NAMALWA (cell line): ENCODE measurements at places on chromosomes 1 and 21.

- no peak for DNase-seq
Measured at GRCh38 chr1:170594066-170594626, 62.2 kb downstream of the GORAB start.

GRCh38 chr1:38088366-38088765, 41.8 kb upstream of the POU3F1 start:
- no peak for DNase-seq

- no peak for DNase-seq
Measured at GRCh38 chr21:44477131-44477530, 21.8 kb downstream of the LRRC3 start.

DNA sequence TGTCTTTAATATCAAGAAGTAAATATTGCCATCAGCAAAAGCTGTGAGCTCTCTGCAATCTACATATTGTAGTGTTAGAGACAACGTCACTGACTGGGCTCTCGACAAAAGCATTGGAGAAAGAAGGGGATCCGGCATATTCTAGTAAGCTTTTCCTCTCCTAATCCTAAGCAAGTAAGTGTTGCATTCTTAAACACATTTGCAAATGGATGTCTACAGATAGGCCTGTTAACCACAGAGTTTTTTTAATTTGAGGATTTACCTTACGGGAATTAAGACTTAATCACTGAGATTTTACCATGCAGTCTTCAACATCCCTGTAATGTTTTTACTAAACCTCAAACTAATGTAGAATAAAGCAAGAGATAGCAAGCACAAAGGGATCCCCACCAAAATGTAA, 426.5 kb upstream of the CAMK1G start:
- no peak for DNase-seq

DNA sequence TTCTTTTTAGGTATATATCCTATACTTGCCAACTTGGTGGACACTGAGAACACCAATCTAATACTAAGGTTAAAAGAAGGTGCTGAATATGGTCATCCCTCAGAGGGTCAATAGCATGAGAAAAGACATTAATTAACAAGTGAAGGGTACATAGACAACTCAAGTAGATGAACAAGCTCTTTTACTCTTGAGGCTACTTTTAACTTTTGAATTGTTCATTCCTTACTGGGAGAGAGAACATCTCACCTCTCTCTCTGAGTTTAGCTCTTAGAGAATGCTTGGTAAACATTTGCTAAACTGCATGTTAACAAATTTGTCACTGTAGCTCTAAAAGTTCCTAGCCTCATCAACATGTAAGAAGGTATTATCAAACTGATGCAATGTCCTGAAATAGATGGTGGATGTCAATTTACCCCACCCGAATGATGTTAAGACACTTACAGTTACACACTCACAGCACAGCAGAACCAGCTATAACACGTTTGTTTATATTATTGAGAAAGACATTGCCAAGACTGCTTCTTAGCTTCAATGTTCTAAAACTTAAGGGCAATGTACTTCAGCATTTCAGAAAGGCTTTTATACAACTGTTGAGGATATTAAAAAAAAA, 35.9 kb downstream of the HEATR1 start:
- DNase-seq, result no peak

DNA sequence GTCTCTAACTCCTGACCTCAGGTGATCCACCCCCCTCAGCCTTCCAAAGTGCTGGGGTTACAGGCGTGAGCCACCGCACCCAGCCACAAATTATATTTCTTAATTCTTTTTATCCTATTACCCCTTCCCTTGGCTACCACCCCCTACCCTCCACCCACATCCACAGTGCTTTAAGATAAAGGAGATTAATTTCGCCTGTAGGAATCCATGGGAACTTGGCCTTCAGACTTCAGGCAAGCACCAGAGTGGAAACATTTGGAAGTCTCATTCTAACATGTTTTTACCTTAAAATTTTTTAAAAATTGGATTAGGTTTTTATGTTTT, 10.4 kb downstream of the CNST start:
- DNase-seq, result no peak

DNA sequence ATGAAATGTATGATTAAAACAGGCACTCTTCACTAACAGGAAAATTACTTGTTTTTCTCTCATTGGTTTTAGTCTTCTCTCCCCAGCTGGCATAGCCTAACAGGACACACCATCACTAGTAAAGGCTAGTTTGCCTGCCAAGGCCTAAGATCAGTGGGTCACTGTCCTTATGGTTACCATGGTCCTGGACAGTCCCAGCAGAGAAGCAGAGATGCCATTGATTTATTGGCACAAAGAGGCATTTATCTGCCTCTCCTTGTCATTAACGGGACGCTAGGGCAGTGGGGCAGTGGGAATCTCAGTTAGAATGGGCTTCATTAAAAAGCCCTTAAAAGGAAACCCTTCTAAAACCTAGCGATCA, 13.9 kb downstream of the CD247 start:
- no peak for DNase-seq

GRCh38 chr1:115454837-115455511, 116.9 kb upstream of the NGF start:
- no peak for DNase-seq

DNA sequence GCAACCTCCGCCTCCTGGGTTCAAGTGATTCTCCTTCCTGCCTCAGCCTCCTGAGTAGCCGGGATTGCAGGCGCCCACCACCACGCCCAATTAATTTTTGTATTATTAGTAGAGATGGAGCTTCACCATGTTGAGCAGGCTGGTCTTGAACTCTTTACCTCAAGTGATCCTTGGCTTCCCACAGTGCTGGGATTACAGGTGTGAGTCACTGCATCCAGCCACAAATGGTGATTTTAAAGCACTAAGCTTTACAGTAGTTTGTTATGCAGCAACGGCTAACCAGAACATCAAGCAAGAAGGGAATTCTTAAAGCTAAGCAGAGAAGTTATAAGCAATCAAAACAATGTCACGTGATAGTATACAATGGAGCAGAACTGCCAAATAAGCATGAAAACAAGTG, 65.7 kb downstream of the NVL start:
- DNase-seq, result no peak

- DNase-seq, result no peak
Measured at GRCh38 chr1:37017720-37018119, 16.6 kb downstream of the GRIK3 start.
